ENCODE measurements at places on chromosomes 3 and 15.

- no peak for DNase-seq
Measured at GRCh38 chr15:90059208-90059985, 42.9 kb downstream of the IDH2 start.

DNA sequence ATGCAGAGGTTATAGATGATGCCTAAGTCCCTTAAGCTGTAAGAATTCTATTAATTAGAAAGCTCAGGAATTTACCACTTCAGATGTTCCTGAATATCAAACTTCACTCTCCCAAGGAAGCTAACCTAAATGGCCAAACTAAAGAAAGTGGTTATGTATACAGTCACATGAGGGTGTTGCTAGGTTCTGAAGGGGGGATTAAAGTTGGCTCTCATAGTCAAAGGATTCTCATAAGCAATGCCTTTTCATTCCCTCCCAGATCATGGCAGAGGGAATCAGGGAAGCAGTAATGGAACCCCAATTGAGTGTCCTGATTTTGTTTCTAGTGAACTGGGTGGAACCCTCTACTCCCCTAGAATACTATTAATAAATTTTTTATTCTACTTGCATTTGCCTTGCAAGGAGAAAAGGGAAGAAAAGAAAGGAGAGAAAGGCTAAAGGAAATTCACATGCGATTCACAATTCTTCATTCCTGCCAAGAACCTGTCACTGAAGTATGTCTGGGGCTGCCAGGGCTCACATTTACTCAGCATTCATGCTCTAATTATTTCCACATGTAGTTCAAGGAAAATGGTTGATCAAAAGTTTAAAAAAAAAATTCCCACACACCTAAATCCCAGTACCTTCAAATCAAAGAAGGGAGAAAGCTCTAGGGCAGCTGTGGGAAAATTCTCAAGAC, 25.1 kb downstream of the FSTL1 start:
- DNase-seq = peak; percentile 52

DNA sequence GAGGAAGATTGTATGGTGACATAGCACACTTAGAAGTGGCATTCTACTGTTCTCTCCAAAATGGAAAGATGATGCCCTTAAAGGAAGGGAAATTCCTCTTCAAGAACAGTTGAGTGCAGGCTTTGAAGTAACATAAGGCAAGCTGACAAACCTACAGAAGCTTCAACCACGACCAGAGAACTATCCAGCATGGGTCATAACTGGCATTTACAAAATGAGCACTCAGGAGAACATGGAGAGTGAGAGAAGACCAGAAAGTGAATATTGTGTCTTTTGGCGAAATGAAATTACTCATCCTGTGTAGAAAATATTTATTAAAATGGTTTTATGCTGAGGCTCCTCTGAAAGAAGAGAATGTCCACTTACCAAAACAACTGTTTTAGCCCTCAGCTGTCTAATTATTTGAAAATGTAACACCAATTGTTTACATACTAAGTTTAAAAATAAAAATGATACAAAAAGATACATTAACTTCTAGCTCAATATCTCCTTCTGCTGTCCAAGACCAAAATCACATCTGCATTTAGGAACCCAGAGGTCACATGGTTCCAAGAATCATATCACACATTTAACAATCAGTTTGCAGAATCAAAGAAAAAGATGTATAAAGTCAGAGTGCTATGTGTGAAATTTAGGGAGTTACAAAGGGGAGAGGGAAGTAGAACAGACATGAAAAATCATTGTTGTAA, 216.9 kb downstream of the ATP8B4 start:
- no peak for DNase-seq

- DNase-seq = no peak
Measured at GRCh38 chr3:160540551-160540950, 24.8 kb downstream of the KPNA4 start.

GRCh38 chr3:38580450-38581382, 68.8 kb downstream of the SCN5A start:
- DNase-seq = no peak

- no peak for DNase-seq
Measured at GRCh38 chr3:48413086-48413485, 16.8 kb downstream of the PLXNB1 start.

- DNase-seq = no peak
Measured at GRCh38 chr15:91289324-91289723, 189.3 kb downstream of the SV2B start.

GRCh38 chr15:37015035-37015434, 85.3 kb downstream of the MEIS2 start:
- DNase-seq = no peak

DNA sequence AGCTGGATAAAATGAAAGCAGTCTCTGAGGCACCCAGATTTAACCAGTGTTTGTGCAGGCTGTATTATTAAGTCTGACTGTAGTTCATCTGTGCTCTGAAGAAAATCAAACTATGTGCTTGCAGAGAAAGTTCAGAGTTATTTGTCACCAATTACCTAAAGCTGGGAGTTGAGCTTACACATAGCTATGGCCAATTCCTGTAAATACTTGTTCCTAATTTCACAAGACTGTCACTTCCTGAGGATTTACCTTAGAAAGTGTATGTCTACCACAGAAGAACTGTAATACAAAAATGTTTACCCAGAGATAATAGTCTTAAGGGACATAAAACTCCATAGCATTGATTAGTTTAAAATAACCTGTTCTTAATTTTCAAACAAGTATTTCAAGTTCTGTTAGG, 628.4 kb upstream of the TGFBR2 start:
- no peak for DNase-seq

- no peak for DNase-seq
Measured at GRCh38 chr3:12793701-12794100, 2.8 kb upstream of the CAND2 start.

GRCh38 chr3:186612721-186613636, at the start of gene AHSG:
AHSG (plus strand) TSS chr3:186613060; CDS start chr3:186613142, 82 bp downstream.
- no peak for DNase-seq

DNA sequence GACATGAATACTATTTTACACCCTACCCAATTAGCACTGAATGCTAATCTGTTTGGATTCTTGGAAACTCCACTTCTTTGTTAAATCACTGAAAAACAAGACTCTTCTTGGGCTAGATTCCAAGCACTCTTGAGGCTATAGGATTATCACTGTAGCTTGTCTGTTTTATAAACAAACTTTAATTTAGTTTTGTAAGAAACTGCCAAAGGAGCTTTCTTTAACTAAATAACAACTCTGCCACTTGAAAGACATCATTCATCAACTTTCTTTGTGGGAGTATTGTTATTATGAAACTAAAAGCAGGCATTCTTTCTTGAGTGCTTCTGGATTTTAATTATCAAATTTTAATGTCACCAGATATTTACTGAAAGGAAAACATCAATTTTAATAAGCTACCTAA, 24.1 kb downstream of the CBLB start:
- DNase-seq = no peak

- DNase-seq = no peak
Measured at GRCh38 chr15:68378595-68378994, 53.4 kb downstream of the ITGA11 start.

DNA sequence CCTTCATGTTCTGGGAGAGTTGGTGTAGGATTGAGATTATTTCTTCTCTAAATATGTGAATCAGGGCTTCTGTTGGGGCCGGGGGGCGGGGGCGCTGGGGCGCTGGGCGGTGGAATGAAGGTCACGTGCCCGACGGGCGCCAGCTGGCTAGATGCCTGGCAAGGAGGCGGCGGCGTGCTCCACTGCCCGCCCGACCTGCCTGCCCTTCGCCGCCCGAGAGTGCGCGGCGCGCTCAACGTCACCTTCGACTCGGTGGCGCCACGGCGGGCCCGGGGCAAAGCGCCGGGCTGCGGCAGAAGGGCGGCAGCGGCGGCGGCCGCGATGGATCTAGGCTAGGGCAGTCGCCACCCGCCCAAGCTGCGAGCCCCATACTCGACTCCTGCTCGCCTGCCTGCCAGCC, 47.0 kb upstream of the LHFPL4 start:
- DNase-seq = no peak
